ENCODE measurements at places on chromosomes 4 and X.

- no peak for DNase-seq
Measured at GRCh38 chr4:54625391-54625790, 32.4 kb upstream of the KIT start.

- DNase-seq, result no peak
Measured at GRCh38 chrX:13662355-13662791, 9.4 kb downstream of the TCEANC start.

DNA sequence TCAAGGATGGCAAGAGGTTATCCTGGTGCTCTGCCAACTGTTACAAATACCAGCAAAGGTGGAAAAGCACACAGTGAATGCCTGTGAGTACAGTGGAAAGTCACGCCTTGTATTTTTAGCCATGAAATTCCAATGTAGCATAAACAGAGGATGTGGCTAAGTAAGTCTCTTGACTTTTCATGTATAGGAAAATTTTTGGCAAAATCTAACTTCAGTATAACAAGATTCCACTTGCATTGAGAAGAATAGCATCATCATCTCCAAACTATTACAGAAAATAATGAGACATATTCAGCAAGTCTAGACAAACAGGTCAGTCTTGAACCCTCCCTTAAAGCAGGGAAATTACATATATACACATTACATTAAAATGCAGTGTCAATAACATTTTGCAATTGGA, 7.9 kb downstream of the SLC10A6 start:
- no peak for DNase-seq

DNA sequence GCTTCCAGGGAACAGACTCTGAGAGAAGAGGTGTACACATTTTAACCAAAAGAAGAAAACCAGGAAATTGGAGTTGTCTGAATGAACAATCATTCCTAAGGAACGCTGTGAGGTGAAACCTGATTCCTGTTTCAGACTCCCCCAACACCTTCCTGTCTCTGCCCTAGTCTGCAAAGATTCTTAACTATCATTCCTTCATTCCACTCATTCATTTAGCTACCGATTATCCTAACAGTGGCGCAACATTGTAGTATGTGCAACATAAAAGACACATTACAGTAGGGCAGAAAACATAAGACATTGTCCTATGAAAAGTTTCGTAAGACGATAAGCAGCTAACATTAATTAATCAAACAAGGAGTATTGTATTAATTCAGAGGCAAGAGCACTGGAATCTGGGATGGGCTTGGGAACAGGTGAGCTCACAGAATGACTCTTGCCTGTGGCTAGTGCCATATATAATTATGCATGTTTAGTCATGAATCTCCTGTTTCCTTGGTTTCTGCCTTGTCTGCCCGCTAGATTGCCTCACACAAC, 23.8 kb upstream of the ADH7 start:
- no peak for DNase-seq

GRCh38 chr4:120081726-120082125, 15.1 kb upstream of the MAD2L1 start:
- DNase-seq, result no peak
